ENCODE measurements at places on chromosomes 4 and X.

- DNase-seq, result no peak
These were observed 47.9 kb downstream of the TRIM2 start for GRCh38 chr4:153252122-153252521.

DNA sequence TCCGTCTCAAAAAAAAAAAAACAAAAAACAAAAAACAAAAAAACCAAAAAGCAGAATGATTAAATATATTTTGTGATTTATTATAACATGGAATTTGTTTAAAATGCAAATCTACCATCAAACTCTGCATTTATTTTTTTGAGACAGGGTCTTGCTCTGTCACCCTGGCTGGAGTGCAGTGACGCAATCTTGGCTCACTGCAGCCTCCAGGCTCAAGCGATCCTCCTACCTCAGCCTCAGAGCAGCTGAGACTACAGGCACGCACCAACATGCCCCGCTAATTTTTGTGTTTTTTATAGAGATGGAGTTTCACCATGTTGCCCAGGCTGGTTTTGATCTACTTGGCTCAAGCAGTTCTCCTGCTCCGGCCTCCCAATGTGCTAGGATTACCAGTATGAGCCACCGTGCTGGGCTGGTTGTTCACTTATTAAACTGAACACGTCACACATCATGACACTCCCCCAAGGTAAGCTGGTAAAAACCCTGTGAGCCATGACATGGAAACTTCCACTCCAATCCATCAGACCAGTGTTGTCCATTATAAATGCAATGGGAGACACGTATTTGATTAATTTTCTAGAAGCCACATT is 45.7 kb downstream of the RBM47 start:
- DNase-seq, result no peak

GRCh38 chrX:152900937-152901445 is 3.1 kb downstream of the ZNF185 start:
- DNase-seq, result no peak

- no peak for DNase-seq
These were observed 89.8 kb downstream of the EIF4E start for GRCh38 chr4:98838977-98839618.

DNA sequence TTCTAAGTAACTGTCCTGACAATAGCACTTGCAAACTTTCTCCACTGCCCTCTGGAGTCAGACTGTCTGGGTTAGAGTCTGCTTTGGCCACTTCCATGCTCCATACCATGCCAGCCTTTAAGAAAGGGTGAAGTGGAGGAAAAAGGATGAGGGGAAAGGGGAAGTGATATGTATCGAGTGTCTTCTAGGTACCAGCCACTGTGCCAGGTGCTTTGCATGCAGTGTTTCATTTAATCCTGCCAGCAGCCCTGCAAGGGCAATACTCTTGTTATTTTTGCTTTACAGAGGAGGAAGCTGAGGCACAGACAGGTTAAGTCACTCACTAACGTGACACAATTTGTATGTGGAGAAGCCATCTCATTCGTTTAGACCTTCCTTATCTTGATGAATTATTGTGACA is 55.6 kb downstream of the RTL9 start:
- no peak for DNase-seq

DNA sequence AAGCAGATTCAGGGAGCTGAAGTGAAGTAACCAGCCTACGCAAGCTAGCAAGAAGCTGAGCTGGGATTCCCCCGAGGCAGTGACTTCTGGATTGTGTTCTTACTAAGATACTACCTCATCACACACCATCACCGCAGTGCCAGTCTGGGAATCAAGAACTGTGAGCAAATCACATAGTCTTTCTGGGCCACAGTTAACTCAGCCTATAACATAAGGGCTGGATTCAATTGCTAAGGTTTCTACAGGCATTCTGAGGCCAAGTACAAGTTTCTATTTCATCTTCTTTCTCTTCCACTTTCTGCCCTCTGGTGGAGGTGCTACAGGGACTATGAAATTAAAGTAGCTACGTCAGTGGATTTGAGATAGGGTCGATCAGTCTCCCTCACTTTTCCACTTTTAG is 1.4 kb upstream of the CORIN start:
- no peak for DNase-seq

- DNase-seq, result no peak
These were observed 172.5 kb downstream of the PCDH18 start for GRCh38 chr4:137359691-137360315.

GRCh38 chr4:54109241-54110018 is 9.5 kb downstream of the GSX2 start:
- DNase-seq, result no peak

- no peak for DNase-seq
These were observed 239.1 kb upstream of the DKK2 start for GRCh38 chr4:107275225-107275624.

GRCh38 chrX:120795301-120795700 is 80.4 kb downstream of the CT47B1 start:
- no peak for DNase-seq

- DNase-seq, result no peak
These were observed 1.5 kb downstream of the ZNF718 start for GRCh38 chr4:125833-126232.

Data from activated effector memory CD4-positive, alpha-beta T cell treated with Interleukin-2 at 50 U/mL for 16 hours (primary cell).